ENCODE measurements at places on chromosomes 4 and X.

DNA sequence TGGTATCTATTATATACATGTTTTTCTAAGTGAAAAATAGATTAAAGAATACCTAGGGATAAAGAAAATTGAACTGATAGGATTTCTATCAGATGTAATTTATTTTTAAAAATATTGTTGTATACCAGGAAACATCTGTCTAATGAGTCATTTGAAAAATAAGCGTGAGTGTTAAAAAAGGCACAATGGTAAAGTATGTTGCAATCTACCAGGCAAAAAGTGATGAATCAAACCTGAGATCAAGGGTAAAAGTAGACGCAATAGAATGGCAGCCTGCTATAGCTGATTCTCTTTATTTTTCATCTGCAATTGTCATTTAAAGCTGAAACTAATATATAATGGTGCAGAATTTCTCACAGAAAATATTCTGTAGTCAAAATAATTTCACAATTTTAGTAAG is 1119.6 kb downstream of the PCDH18 start:
- DNase-seq = no peak

DNA sequence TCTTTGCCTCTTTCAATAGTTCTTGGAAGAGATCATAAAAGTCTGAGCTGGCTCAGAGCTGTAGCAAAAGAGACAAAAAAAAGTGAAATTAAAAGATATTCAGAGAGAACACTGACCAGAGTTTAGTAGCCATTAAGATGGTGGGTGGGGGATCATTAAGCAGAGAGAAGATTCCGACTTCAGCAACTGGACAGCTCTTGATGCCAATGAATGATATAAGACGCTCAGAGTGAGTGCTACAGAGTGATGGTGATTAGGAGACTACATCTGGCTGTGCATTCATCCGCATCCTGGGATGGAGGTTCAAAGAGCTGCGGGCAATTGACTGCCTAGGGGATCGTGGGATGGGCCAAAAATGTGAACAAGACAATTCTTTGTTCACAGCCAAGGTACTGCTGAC is 178.5 kb downstream of the PACRGL start:
- no peak for DNase-seq

DNA sequence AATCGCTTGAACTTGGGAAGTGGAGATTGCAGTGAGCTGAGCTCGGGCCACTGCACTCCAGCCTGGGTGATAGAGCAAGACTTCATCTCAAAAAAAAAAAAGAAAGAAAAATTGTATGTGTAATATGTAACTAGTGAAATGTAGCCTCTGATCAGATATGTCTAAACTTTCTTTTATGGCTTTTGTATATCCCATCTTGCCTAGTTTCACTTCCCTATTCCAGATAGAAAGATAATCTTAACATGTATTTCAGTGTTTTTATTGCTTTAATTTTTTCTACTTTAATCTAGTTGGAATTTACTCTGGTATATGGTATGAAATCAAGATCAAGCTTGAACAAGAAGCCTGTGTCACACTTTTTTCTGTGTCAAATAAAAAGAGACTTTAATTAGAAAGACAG is 1.9 kb upstream of the ZNF41 start:
- DNase-seq = no peak

DNA sequence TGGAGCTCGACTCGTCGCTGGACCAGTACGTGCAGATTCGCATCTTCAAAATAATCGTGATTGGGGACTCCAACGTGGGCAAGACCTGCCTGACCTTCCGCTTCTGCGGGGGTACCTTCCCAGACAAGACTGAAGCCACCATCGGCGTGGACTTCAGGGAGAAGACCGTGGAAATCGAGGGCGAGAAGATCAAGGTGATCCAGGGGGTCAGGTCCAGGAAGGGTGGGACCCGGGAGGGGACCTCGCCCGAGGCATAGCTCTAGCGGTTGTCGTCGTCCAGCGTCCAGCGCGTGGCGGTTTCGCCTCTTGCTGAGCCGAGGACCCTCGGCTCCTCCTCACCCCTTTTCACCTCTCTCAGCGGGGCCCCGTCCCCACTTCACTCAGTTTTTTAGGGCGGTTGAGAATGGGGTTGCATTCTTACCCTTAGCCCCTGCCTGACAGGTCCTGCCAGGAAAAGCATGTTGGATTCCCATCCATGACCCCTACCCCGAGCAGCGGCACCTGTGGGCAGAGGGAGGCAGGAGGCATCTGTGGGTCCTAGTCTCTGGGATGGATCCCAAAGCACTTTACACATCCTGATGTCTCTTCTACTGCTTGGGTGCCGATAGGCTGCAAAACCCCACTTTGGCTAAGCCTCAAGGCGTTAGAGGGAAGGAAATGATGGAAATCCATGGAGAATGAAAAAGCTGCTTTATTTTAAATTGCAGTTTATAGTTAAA is 524 bp downstream of the RAB33A start:
- DNase-seq = no peak

GRCh38 chr4:169070895-169071218 is 60.8 kb upstream of the CBR4 start:
- no peak for DNase-seq

Measured in midbrain (tissue), 1 donor.